ENCODE measurements at places on chromosomes 12 and 14.

DNA sequence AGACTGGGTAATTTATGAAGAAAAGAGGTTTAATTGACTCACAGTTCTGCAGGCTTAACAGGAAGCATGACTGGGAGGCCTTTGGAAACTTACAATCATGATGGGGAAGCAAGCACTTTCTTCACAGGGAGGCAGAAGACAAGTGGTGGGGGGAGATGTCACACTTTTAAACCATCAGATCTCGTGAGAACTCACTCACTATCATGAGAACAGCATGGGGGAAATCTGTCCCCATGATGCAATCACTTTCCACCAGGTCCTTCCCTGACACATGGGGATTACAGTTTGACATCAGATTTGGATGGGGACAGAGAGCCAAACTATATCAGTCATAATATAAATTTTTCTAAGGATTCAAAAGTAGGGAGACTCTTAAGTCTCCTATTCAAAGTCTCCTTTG is 46.0 kb downstream of the SPIC start:
- DNase-seq: no peak

GRCh38 chr14:59271734-59272133 is 83.3 kb downstream of the DAAM1 start:
- no peak for DNase-seq

- peak; percentile 20 for DNase-seq
Observed at GRCh38 chr14:41285186-41285748, 321.4 kb upstream of the LRFN5 start.

- no peak for DNase-seq
Observed at GRCh38 chr12:110776410-110776809, 33.7 kb upstream of the PPP1CC start.
